CD4-positive, alpha-beta T cell treated with Interleukin-17A for 1 hour (primary cell): ENCODE measurements at places on chromosomes 1 and 21.
A peak's percentile ranks its signal among the peaks of the same experiment; 100 is the strongest.

DNA sequence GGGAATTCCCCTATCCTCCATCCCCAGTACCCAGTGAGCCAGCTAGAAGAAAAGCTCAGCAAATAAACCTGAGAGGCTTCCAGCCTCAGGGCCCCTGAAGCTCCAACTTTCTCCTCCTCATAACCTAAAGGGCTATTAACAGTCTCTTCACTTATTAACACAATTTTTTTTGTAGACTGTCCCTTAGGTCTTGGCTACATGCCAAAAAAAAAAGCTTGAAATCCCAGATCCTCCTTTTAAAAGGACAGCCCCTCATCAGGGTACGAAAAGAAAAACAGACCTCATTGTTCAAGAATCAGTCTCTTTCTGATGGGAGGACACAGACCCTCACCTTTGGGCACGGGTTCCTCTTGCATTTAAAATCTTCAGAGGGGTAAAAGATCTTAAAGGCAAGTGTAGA is 72.8 kb upstream of the CD1D start:
- DNase-seq: no peak

GRCh38 chr1:236129306-236129705 is 13.0 kb upstream of the GPR137B start:
- no peak for DNase-seq

- no peak for DNase-seq
Measured at GRCh38 chr1:39422614-39423013, 68.8 kb upstream of the BMP8A start.

DNA sequence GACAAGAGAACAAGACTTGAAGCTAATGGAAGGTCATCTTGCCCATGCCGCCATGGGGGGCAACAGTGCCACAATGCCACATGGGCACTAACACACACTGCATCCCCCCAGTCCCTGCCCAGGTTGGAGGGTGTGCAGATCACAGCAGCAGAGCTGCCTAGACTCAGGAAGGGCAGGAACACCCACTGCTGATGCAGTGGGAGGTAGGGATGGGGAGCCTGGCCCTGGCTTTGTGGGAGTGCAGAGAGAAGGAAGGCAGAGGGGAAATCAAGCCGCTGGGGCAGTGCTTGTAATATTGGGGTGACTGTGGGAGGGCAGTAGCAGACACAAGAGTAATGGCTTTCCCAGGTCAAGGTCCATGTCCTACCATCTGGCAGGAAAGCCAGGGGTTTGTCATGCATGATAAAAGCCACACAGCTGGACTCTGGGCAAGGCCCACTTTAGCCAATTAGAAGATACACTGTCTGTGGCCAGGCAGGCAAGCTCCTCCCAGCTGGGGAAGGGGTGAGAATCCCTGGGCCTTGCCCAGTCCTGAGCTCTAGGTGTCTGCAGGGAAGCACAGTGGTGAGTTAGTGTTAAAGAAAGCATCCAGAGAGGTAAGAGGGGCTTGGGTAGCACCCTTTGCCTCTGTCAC is 25.4 kb upstream of the MEF2D start:
- no peak for DNase-seq

- DNase-seq: no peak
Measured at GRCh38 chr1:214259353-214259977, 21.5 kb upstream of the SMYD2 start.

- DNase-seq: no peak
Measured at GRCh38 chr1:54945393-54945936, 35.0 kb upstream of the TMEM61 start.

DNA sequence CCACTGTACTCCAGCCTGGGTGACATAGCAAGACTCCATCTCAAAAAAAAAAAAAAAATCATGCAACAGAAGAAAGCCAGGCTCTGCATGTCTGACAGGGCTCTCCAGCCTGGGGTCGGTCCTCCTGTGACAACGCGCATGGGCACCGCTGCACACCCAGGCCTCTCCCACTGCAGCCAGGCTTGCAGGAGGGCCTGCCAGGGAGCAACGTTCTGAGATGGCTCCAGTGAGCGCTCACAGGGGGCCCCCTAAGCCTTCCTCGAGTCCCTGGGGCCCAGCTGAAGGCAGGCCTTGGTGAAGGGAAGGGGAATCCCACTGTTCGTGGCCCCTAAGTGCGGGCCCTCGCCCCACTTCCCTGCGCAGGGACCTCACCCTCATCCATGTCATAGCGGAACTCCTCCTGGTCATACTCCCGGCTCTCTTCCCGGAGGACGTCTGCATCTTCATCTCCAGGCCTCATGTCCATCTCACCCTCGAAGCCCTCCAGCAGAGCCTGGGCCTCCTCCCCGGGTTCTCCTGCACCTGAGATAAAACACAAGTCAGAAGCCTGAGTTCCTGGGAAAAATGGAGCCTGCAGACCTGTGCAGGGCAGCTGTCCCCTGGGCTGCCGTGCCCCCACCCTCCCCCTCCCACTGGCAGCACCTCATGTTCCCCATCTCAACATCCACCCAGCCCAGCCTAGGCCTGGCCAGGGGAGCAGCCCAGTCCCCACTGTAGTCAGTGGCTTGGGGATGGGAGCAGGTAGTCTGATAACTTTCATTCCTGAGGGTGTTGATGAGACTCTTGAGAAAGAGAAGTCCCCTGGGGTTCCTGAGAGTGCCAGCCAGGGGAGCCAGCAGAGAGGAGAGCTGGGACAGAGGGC is 20.3 kb downstream of the RSPH1 start:
- no peak for DNase-seq

GRCh38 chr1:21143138-21143537 is 33.6 kb downstream of the EIF4G3 start:
- DNase-seq: no peak

DNA sequence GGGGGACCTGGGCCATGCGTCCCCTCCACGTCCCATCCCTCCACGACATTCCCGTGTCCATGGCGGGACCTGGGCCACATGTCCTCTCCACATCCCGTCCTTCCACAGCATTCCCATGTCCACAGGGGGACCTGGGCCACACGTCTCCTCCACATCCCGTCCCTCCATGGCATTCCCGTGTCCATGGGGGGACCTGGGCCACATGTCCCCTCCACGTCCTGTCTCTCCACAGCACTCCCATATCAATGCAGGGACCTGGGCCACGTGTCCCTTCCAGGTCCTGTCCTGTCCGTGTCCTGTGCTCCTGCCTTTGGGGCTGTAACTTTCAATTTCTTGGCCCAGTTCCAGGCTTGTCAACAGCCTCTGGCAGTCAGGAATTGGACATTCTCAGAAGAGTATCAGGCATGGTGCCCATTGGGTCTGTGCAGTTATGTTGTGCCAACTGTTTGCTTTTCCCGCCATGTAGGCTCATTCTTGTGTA is 47.1 kb downstream of the WNT9A start:
- DNase-seq: no peak

- DNase-seq: no peak
Measured at GRCh38 chr21:34072145-34073031, 990 bp upstream of the MRPS6 start.

DNA sequence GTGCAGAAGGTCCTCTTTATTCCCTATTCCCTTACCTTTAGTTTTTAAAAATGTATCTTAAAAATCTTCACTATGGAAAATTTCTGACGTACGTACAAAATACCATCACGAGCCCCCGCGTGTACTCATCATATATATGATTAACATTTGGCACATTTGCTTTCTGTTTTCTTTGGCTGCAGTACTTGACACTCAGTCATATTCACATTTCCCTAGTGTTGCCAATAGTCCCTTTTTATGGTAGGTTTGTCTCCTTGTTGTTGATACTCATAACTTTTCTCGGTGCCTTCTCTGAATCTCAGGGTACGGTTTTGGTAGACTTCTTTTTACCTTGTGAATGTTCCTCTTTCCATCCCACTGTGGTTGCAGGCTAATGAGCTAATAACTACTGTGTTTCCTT is 23.3 kb downstream of the KDM4A start:
- no peak for DNase-seq

GRCh38 chr1:247453245-247453644 is 4.7 kb downstream of the OR2B11 start:
- no peak for DNase-seq

DNA sequence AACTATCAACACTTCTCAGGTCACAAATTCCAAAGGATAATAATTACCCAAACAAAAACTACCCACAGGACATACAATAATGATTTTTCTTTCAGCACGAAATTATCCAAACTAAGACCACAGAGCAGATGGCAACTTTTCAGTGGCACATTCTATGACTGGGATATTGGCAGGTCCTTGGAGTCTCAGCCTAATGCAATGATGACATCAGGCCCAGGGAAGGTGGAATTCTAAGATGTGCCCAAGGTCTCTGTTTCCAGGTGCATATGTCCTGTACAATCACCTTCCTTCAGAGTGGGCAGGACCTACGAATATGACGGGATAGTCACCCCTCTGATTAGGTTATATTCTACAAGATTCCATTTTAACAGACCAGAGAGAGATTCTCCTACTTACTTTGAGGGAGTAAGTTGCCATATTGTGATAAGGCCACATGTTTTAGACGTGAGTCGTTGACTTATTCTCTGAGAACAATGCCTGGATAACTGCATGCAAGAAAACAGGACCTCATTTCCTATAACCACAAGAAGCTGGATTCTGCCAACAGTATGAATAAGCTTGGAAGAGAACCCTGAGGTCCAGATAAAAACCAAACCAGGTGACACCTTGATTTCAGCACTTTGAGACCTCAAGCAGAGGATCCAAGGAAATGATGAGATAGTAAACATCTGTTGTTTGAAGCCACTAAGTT is 69.9 kb downstream of the ZC3H11B start:
- no peak for DNase-seq

DNA sequence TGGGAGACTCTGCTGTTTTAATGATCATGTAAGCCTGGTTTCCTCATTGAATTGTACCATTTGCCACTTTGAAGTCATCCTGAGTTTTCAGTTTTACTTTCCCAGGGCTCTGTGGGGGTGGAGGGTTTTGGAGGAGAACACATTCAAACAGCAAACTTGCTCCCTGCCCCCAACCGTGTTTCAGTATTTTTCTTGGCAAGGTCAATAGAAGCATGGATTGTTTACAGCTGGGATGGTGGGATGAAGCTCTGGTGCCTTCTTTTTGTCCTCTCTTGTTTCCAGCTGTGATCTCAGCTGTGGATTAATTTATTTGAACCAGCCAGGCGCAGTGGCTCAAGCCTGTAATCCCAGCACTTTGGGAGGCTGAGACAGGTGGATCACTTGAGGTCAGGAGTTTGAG is 54.3 kb upstream of the SERBP1 start:
- DNase-seq: no peak

- no peak for DNase-seq
Measured at GRCh38 chr1:8816831-8817411, 519 bp downstream of the RERE start.

DNA sequence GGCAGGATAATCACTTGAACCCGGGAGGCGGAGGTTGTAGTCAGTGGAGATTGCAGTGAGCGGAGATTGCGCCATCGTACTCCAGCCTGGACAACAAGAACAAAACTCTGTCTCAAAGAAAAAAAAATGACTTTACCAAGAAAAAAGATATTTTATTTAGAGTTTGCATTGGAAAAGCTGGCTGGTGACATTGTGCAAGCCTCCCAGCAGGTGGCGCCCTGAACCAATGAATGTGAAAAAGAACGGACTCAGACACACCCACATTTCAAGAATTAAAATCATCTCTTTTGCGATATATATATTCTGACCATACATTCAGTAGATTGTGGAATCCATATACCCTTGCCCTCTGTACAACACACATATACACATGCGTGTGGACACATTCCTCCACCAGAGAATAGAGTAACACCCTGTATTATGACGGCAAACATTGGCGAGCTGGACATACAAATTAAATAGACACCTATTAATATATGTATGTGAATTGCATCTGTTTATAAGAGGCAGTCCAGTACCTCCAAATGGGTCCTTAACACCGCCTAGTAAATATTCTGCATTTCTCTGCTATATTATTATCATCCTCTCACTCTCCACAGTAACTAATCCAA is 39.0 kb upstream of the CADM3 start:
- peak; percentile 58 for DNase-seq

DNA sequence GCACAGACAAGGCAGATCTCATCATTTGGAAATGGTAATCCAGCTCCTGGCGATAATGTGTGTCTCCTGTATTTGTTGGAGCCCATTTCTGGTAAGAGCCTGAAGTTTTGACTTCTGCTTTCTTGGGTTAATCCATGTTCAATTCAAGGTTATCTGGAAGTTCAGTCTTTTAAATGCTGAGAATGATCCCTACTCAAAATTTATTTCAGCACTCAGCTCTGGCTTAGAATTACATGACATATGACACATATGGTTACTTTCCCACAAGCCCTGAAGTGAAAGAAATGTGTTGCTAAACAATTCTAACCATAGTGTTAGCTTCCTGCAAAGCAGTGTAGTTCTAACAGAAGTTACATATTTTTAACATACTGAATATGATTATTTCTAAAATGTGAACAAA is 2.7 kb downstream of the PTGFR start:
- no peak for DNase-seq

DNA sequence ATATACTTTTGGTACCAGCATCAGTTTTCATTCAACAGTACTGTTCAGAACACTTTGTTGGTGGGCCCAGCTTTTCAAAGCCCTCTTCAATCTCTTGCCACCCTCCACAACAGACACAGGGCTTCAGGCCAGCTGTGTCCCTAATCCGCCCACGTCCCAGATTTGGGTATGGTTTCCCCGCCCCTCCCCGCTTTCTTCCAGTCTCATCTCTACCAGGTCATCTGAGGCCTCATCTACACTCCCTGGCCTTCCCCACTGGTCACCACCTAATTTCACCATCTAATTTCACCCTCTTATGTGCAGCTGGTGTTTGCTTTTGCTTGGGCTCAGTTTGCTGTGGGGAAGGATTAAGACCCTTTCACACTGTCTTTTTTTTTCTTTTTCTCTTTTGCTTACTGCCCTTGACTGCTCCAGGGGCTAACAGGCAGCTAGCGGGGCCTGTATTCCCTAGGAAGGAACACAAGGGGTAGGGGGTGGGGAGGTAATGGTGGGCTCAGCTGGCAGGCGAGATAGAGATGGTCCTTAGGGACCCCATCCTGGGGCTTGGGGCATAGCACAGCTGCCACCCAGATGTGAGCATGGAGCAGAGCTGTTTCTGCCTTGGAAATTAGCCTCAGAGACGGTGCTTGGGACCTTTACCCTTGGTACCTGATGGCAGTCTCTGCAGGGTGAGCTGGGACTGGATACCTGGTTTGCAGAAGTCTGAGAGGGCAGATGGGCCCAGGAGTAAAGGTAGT is 3.8 kb upstream of the EPB41 start:
- no peak for DNase-seq

DNA sequence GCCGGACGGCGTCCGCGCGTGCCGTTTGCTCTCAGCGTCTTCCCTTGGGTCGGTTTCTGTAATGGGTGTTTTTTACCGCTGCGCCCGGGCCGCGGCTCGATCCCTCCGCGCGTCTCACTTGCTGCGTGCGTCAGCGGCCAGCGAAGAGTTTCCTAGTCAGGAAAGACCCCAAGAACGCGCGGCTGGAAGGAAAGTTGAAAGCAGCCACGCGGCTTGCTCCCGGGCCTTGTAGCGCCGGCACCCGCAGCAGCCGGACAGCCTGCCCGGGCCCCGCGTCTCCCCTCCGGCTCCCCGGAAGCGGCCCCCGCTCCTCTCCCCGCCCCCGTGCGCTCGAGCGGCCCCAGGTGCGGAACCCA is 159.8 kb downstream of the RUNX1 start:
- peak; percentile 54 for DNase-seq

DNA sequence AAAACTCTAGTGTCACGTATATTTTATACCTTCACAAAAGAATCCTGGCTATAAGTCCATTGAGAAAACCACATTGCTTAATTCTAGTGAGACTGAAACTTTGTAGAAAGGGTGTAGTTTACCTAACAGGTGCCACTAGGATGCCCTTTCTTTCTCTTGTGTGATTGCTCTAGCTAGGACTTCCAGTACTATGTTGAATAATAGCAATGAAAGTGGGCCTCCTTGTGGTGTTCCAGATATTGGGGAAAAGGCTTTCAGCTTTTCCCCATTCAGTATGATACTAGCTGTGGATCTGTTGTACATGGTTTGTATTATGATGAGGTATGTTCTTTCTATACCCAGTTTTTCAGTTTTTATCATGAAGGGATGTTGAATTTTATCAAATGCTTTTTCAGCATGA is 39.7 kb upstream of the CHODL start:
- DNase-seq: no peak
